Activated T-helper 1 cell treated with anti-CD3 and anti-CD28 coated beads, Interleukin-12 subunit alpha, Interleukin-12 subunit beta, Interleukin-2, Interleukin-4 antibody, amounts not matched to agents 30 ng/mL and 10 ng/mL and 1 ng/mL, durations not matched to agents 14 hours and 24 hours and 36 hours (primary cell): ENCODE measurements at places on chromosomes 4 and X.

DNA sequence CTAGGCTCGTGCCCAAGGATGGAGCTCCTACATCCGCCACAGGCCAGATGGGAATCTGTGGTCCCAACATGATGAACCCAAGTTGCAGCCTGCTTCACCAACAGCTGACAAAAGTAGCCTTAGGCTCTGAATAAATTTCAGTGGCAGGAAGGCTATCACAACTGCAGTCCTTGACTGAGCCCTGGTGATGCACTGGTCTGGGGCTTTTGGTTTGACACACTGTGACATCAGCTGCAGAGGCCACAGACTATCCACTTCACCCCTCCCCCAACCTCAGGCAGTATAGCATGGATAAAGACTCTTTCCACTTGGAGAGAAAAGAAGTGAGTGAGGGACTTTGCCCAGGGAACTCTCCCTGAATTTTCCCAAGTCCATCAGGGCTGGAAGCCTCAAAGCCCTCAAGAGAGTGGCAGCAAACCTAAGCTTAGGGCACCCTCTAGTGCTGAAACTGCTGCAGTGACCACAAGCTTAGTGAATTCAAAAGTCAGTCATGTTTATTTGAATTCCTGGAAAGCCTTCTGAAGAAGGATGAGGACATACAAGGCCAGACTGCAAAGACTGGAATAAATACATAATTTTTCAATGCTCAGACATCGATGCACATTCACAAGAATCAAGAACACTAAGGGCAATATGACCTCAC lies 135.0 kb upstream of the TENT5D start:
- no peak for DNase-seq

GRCh38 chr4:36841583-36842326 lies 402.8 kb upstream of the NWD2 start:
- DNase-seq = no peak

GRCh38 chr4:47715716-47716416 lies 122.0 kb downstream of the CORIN start:
- DNase-seq = no peak

DNA sequence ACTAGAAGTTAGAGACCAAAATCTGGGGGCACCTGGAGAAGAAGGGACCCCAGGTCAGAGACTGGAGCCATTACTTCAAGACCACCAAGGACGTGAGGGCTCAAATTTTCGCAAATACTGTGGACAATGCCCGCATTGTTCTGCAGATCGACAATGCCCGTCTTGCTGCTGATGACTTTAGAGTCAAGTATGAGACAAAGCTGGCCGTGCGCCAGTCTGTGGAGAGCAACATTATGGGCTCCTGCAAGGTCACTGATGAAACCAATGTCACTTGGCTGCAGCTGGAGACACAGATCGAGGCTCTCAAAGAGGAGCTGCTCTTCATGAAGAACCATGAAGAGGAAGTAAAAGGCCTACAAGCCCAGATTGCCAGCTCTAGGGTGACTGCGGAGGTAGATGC lies 101.2 kb downstream of the NCAPG start:
- no peak for DNase-seq

- DNase-seq = no peak
These were observed 142.7 kb downstream of the TENM3 start for GRCh38 chr4:182385897-182386296.

DNA sequence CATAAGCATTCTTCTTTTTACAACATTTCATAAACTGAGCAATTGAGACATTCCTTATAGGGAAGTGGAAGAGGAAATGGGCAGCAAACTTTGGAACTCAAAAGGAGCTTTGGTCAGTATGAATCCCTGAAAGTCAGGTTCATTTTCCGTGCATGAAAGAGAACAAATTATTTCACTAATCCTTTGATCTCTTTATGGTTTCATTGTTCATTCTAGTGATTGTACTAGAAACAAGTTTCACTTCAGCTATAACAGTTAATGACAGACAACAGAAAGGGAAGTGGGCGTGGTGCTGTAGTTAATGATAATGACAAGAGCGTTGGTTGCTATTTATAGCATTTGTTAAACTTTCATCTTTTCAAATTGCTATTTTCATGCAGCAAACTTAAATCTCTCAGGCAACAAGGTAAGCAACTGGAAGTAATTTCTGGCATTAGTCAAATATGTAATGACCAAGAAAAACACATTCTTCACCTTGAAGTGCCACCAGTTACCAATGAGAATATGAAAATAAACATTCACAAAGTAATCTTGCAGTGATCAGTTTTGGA lies 98.4 kb downstream of the AREG start:
- DNase-seq = no peak

- DNase-seq = no peak
These were observed 30.1 kb downstream of the MYOZ2 start for GRCh38 chr4:119165767-119166166.

DNA sequence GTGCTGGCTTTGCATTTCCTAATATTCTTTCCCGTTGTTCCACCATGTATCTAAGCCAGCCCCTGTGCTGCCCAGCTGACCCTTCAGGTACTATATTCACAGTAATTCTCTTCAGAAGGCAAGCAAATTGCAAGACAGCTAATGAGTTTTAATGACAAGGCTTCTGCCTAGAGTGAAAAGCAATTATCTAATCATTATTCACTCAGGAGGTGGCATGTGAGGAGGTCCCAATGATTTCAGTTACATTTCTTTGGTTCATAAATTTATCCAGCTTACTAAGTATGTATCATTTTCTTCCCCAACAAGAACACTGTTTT lies 123.0 kb downstream of the RASGEF1B start:
- no peak for DNase-seq

DNA sequence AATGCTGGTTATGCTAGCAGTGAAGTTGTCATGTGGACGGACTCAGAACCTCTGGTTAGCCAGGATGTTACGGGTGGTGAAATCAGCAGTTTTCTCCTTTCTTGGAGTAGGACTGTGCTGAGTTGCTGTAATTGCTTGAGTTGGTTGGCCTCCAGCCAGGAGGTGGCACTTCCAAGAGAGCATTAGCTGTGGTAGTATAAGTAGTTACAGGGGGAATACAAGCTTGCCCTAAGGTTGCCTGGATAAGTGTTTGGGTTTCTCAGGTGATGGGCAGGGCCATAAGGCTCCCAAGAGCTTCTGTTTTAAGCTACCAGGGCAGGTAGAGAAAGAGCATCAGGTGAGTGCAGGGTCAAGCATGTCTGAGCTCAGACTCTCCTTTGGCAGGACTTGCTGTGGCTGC lies 103.0 kb downstream of the ZNF518B start:
- no peak for DNase-seq

GRCh38 chrX:774536-774935 lies 143.9 kb downstream of the SHOX start:
- DNase-seq = no peak

DNA sequence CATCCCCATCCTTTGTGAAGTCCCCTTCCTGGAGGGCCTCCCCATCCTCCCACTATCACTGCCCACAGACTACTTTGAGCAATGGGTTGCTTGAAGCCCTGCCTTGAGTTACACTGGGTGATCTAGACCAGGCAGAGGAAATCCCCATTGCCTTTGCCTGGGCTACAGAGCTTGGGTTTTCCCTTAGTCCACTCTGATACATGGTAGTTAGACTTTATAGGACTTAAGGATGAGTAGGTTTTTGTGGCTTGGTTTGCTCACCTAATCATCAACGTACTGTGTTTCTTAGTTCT lies 56.6 kb downstream of the TMEM131L start:
- peak; percentile 46 for DNase-seq

- no peak for DNase-seq
These were observed 28.9 kb upstream of the NDUFC1 start for GRCh38 chr4:139331185-139331584.

- no peak for DNase-seq
These were observed 175.8 kb downstream of the CCNG2 start for GRCh38 chr4:77332696-77333270.

DNA sequence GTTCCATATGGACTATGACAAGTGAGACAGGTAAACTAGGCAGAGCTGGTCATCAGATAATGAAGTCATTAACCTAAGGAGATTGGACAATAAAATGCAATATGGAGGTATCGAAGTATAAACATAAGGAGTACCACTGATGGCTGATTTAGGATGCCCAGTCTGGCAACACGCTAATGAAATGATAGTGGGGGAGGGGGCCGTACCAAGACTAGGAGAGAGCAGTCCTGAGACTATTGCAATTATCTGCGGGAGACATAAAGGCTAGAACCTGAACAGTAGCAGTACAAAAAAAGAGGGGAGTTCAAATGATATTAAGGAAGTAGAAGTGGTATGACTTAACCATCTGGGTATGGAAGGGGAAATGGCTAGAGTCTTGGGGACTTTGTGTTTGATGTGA lies 2.3 kb downstream of the F9 start:
- no peak for DNase-seq

- peak; percentile 27 for DNase-seq
These were observed 490.6 kb downstream of the IL15 start for GRCh38 chr4:142126890-142127497.

- DNase-seq = no peak
These were observed 230.9 kb upstream of the TEX13A start for GRCh38 chrX:105451401-105451800.

DNA sequence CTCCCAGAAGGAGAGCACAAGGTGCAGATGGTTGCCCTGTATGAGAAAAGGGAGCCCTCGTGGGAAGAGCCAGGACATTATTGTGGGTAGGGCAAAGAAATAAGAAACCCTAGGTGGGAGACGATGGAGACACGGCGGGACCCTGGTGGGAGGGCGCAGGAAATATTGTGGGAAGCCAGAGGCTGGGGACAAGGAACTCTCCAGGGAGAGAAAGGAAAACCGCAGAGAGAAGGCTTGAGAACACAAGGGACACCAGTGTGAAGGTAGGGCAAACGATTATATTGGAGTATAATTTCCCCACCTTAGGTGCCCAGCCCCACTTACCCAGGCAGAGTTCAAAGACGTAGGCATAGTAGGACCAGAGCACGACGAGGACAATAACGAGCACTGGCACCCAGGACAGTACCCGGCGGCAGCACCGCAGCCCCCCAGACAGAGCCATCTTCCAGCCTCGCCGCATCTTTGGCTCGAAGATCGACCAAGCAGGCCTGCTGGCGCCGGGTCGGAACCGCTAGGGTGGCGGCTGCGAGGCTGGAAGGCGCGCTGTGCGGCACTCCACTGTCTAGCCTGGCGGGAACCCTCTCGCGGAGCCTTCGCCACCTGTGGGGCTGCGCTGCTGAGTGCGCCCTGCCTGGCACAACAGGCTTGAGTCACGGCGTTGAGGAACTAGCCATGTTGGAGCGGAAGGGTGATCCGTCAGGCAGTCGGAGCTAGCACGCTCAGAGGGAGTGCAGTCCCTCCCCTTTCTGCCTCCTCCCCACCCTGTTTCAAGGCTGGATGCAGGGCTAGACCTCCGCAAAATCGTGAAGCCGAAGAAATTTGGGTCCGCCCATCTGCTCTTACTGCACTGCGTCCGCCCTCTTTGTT lies at the start of gene ZDHHC15:
Gene ZDHHC15, minus strand, starts transcription at position 473 of the 867 bp plus-strand sequence. Its CDS starts 13 bp downstream, at position 460.
- peak; percentile 7 for DNase-seq

DNA sequence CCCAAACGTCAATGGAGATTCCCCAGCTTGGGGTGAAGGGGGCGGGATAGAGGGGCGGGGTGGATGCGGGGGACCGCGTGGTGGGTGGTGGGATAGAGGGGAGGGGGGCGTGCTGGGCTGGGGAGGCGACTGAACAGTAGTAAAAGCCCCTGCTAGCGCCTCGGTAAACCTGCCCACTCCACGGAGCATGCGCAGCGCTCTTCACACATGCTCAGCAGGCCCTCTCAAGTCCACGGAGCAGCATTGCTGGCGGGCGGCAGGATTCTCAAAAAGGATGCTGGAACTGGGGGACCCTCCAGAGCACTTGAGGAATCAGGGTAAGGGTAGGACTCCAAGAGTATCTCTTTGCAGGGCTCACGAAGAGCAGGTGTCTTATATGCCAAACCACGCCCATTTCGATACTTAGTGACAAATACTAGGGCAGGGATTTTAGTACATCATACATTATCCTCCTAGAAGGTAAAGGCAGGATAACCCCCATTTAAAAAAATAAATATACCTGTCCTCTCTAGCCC lies 378 bp upstream of the RPS6KA6 start:
- no peak for DNase-seq

GRCh38 chrX:68826113-68826980 lies 2.5 kb upstream of the EFNB1 start:
- DNase-seq = no peak

DNA sequence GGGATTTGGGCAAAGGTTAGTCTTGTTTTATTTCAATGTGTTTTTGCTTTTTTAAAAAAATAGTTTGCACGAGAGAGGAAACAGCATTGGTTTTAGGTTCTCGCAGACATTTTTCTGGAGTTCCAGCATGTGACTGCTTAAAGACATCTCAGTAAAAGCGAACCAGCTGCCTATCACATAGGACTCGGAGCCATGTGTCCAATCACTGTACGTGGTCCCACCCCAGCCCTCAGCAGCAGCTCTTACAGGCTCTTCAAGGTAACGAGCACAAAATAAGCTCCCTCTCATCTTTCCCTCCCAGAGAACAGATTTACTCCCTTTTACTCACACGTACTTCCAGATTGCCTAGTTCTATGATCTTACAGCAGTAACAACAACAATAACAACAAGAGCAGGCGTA lies 68.7 kb downstream of the MCF2 start:
- no peak for DNase-seq

- DNase-seq = no peak
These were observed 14.3 kb downstream of the EPHA5 start for GRCh38 chr4:65656008-65656407.

GRCh38 chr4:187172340-187172761 lies 448.7 kb upstream of the FAT1 start:
- no peak for DNase-seq

GRCh38 chr4:85005865-85006377 lies 39.4 kb upstream of the WDFY3 start:
- DNase-seq = no peak

DNA sequence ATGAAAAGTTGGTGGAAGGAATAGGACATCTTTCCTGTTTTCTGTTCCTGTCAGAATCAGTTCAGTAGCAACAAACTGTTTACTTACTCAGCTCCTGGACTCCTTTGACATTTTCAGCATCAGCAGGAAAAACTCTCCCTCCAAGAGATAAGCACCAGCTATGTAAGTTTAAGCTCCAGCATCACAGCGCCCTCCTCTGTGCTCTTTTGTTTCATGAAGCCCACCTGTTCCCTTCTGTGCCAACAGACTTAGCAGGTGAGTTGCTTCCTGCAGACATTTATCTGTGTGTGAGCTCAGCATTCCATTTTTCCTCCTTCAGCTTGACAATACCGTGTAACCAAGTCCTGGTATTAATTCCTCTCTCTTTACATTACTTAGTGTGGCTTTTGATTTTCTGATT lies 644.1 kb upstream of the AGA start:
- DNase-seq = no peak

GRCh38 chrX:37776283-37776986 lies 3.4 kb upstream of the CYBB start:
- DNase-seq = no peak

GRCh38 chrX:100410901-100411801 lies 1.1 kb upstream of the PCDH19 start:
- no peak for DNase-seq

- DNase-seq = no peak
These were observed 185.9 kb downstream of the STK32B start for GRCh38 chr4:5237086-5237660.

GRCh38 chr4:184028561-184029374 lies 123.7 kb downstream of the STOX2 start:
- peak; percentile 6 for DNase-seq

- no peak for DNase-seq
These were observed 158.7 kb upstream of the GIMD1 start for GRCh38 chr4:106527316-106527715.

GRCh38 chrX:50813843-50814661 lies at the start of gene SHROOM4:
SHROOM4 (minus strand) TSS chrX:50814194; CDS start chrX:50814018, 176 bp downstream.
- no peak for DNase-seq
